ENCODE measurements at places on chromosomes 6 and 20. TPM values are rescaled to one million over a fixed set of nuclear protein-coding genes. Genes with fewer than 3 reads are reported as not detected.

LY6G6C gene
- not detected for total RNA-seq

ANKRD6 gene
- total RNA-seq, result 1.5 TPM

ABHD16B gene
- total RNA-seq, result not detected

FOXS1 gene
- not detected for total RNA-seq

DEFB116 gene
- total RNA-seq, result not detected

SAMD5 gene
- total RNA-seq, result 11.5 TPM

TP53TG5 gene
- total RNA-seq, result not detected

BPIFA1 gene
- total RNA-seq, result not detected

LPA gene
- not detected for total RNA-seq

PSORS1C1 gene
- total RNA-seq, result 0.37 TPM

HLA-DMB gene
- not detected for total RNA-seq

MOXD1 gene
- not detected for total RNA-seq

STX11 gene
- total RNA-seq, result 9.0 TPM

BPIFB4 gene
- not detected for total RNA-seq

FRMD1 gene
- not detected for total RNA-seq

MAFB gene
- total RNA-seq, result 0.09 TPM

HLA-DQA2 gene
- not detected for total RNA-seq

SAMD10 gene
- 3.6 TPM for total RNA-seq

ALDH5A1 gene
- total RNA-seq, result 4.6 TPM

PRSS16 gene
- total RNA-seq, result 4.1 TPM

TMEM217 gene
- not detected for total RNA-seq

GPR6 gene
- not detected for total RNA-seq

KCNQ5 gene
- total RNA-seq, result 0.84 TPM

CCHCR1 gene
- total RNA-seq, result 10.7 TPM

E2F1 gene
- 7.9 TPM for total RNA-seq

RIPOR2 gene
- total RNA-seq, result 0.06 TPM

TAF11 gene
- total RNA-seq, result 26.4 TPM

PLEKHG1 gene
- total RNA-seq, result 0.06 TPM

COL11A2 gene
- total RNA-seq, result not detected

PHACTR1 gene
- total RNA-seq, result not detected

TBXT gene
- total RNA-seq, result 2,059 TPM

GSTA1 gene
- not detected for total RNA-seq

ABRACL gene
- total RNA-seq, result 27.1 TPM

MSH5 gene
- 19.8 TPM for total RNA-seq

LAMA4 gene
- not detected for total RNA-seq

CCM2L gene
- not detected for total RNA-seq

BMP7 gene
- total RNA-seq, result 0.17 TPM

CST1 gene
- not detected for total RNA-seq

RGS17 gene
- total RNA-seq, result 0.14 TPM

SAPCD1 gene
- total RNA-seq, result 4.7 TPM

RAB32 gene
- total RNA-seq, result 41.9 TPM

AIF1 gene
- total RNA-seq, result not detected

TRIM40 gene
- total RNA-seq, result not detected

MATN4 gene
- total RNA-seq, result not detected

NKAPL gene
- not detected for total RNA-seq

OSTM1 gene
- 43.0 TPM for total RNA-seq

BAG2 gene
- total RNA-seq, result 15.2 TPM

OPRL1 gene
- total RNA-seq, result 0.32 TPM

SEMG1 gene
- not detected for total RNA-seq

HFE gene
- 11.5 TPM for total RNA-seq

OR12D3 gene
- total RNA-seq, result not detected

OCSTAMP gene
- total RNA-seq, result not detected

MUC21 gene
- not detected for total RNA-seq

HCRTR2 gene
- not detected for total RNA-seq

FOXO3 gene
- 6.0 TPM for total RNA-seq
